WTC11 (cell line): ENCODE measurements at places on chromosomes 12 and 14.

DNA sequence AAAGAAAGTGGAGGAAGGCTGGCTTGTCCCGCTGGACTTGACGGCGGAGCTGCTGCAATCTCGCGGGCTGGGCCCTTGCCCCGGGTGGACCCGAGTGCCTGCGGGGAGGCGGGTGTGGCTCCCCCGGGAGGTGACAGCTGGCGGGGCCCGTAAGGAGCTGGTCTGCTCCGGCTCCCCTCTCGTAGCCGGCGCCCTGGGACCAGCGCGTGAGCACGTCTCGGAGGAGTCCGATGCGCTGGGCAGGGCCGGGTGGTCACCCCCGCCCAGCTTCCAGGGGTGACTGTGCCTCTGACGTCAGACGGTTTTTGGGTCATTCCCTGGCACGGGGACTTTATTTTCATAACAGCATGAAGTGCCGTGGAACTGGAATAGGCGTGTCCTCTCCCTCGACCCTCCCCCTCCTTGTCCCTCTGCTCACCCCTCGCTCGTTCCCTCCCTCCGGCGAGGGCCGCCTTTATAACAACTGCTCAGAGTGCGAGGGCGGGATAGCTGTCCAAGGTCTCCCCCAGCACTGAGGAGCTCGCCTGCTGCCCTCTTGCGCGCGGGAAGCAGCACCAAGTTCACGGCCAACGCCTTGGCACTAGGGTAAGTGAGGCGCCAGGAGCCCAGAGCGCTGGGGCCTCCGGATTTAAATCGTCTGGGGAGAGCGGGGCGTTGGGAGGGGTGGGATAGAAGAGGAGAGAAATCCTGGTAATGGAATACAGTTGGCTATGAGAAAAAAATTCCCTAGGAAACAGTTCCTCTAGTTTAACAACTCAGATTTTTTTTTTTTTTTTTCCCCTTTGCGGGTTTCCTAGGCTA lies at the start of gene GPRC5A:
Gene GPRC5A (plus strand): TSS at position 483 of the 801 bp plus-strand sequence. CDS start 16,688 bp downstream, outside the sequence.
- H3K36me3 ChIP-seq, result no peaks in the 10 kb centered on the region
- peaks cover 66% of the 10 kb centered on the region for H3K27me3 ChIP-seq
- H3K4me3 ChIP-seq, result peak within 1 kb of the TSS; percentile 84
- H3K27ac ChIP-seq, result no peak within 1 kb of the TSS
- peaks cover 29% of the 10 kb centered on the region for H3K4me1 ChIP-seq

DNA sequence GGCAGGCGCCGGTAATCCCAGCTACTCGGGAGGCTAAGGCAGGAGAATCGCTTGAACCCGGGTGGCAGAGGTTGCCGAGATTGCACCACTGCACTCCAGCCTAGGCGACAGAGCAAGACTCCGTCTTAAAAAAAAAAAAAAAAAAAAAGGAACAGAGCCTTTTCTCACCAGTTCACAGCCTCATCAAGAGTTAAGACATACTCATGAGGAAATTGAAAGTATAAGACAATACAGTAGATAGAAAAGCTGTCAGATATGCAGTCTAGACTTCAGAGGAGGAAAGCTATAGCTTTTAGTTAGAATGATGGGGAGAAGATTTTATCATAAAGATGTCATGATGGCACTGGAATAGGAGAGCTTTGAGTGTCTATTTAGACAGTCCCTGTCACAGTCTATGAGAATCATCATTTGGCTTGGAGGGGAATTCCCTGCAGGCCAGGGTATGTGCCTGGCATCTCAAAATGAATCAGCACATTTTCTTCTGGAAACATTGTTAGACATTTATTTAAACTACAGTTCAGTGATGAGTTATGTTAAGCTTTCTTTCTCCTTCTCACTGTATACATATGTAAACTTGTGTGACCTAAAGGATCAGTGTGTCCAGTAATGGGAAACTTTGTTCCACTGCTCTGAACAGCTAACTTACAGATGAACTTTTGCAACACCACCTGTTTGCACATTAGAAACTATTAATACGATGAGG lies 2.9 kb upstream of the RAB35 start:
- no peaks in the 10 kb centered on the region; the same call in 1 of the 2 replicates for H3K27me3 ChIP-seq
- peak overlapping the region; percentile 58 for H3K27ac ChIP-seq

- H3K4me3 ChIP-seq, result no peak overlapping the region
- H3K27me3 ChIP-seq, result no peaks in the 10 kb centered on the region
- DNase-seq, result no peak
- no peaks in the 10 kb centered on the region; the same call in 1 of the 2 replicates for H3K36me3 ChIP-seq
- H3K4me1 ChIP-seq, result peaks cover 45% of the 10 kb centered on the region
- H3K27ac ChIP-seq, result peak overlapping the region; percentile 65; the same call in 1 of the 2 replicates
These were observed 62.6 kb downstream of the TSPAN9 start for GRCh38 chr12:3139760-3140159.

- H3K4me3 ChIP-seq, result peak overlapping the region; percentile 48
- no peaks in the 10 kb centered on the region for H3K27me3 ChIP-seq
- H3K27ac ChIP-seq, result peak overlapping the region; percentile 73
- H3K4me1 ChIP-seq, result peaks cover 65% of the 10 kb centered on the region
These were observed 101.3 kb downstream of the HMGA2 start for GRCh38 chr12:65925626-65926025.

- no peak overlapping the region for H3K4me3 ChIP-seq
- no peaks in the 10 kb centered on the region for H3K27me3 ChIP-seq
- DNase-seq, result no peak
- H3K27ac ChIP-seq, result no peak overlapping the region
- H3K4me1 ChIP-seq, result 0 out of 2 replicates have a peak, but pooled peaks cover 2% of the 10 kb centered on the region
These were observed 283.2 kb upstream of the TBX3 start for GRCh38 chr12:114967151-114967550.

- no peak overlapping the region for H3K27ac ChIP-seq
- H3K4me1 ChIP-seq, result peaks cover 52% of the 10 kb centered on the region
- no peaks in the 10 kb centered on the region for H3K36me3 ChIP-seq
- no peaks in the 10 kb centered on the region; the same call in none of the 2 replicates for H3K27me3 ChIP-seq
- H3K4me3 ChIP-seq, result no peak overlapping the region
- no peak for DNase-seq
These were observed 107.3 kb downstream of the ZFP36L1 start for GRCh38 chr14:68685419-68686204.

GRCh38 chr14:89912667-89913211 lies 41.8 kb downstream of the EFCAB11 start:
- peaks cover 51% of the 10 kb centered on the region for H3K4me1 ChIP-seq
- no peaks in the 10 kb centered on the region; the same call in 1 of the 2 replicates for H3K27me3 ChIP-seq
- no peaks in the 10 kb centered on the region; the same call in 1 of the 2 replicates for H3K36me3 ChIP-seq
- no peak overlapping the region for H3K27ac ChIP-seq

- no peaks in the 10 kb centered on the region for H3K27me3 ChIP-seq
- H3K4me1 ChIP-seq, result peaks cover 4% of the 10 kb centered on the region
- no peak overlapping the region for H3K27ac ChIP-seq
- DNase-seq, result no peak
- 0 out of 2 replicates have a peak, but pooled peaks cover 3% of the 10 kb centered on the region for H3K36me3 ChIP-seq
- H3K4me3 ChIP-seq, result no peak overlapping the region
These were observed 181.2 kb downstream of the PELI2 start for GRCh38 chr14:56299306-56299984.

GRCh38 chr14:73261075-73261474 lies 23.8 kb downstream of the PAPLN start:
- H3K4me1 ChIP-seq, result no peaks in the 10 kb centered on the region; the same call in 1 of the 2 replicates
- H3K27ac ChIP-seq, result peak overlapping the region; percentile 77; the same call in 1 of the 2 replicates
- H3K27me3 ChIP-seq, result no peaks in the 10 kb centered on the region
- H3K4me3 ChIP-seq, result no peak overlapping the region

GRCh38 chr12:67459173-67459572 lies 189.4 kb upstream of the DYRK2 start:
- H3K4me1 ChIP-seq, result peaks cover 9% of the 10 kb centered on the region; the same call in 1 of the 2 replicates
- no peaks in the 10 kb centered on the region for H3K36me3 ChIP-seq
- no peak overlapping the region for H3K27ac ChIP-seq
- no peak for DNase-seq
- no peak overlapping the region for H3K4me3 ChIP-seq

DNA sequence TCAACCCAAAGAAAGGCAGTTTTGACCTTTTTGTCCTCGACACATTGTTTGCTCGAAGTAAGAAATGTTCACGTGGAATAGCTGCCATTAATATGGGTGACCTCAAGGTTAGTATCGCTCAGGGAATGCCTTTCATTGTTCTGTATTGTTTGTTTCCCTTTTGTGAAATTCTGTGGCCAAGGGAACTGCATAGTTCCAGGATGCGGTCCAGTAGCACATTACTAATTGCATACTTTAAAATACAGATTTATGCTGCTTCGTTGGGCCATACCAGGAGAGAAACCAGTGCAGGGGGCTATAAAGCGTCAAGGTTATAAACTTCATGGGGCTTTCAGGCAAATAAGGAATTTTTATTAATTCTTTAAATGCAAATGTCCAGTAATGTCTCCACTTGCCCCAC lies 73.3 kb upstream of the USP44 start:
- DNase-seq, result no peak
- no peak overlapping the region for H3K4me3 ChIP-seq
- H3K36me3 ChIP-seq, result no peaks in the 10 kb centered on the region
- H3K27me3 ChIP-seq, result no peaks in the 10 kb centered on the region
- H3K4me1 ChIP-seq, result peaks cover 30% of the 10 kb centered on the region
- peak overlapping the region; percentile 90 for H3K27ac ChIP-seq

- H3K4me1 ChIP-seq, result no peaks in the 10 kb centered on the region
- H3K27ac ChIP-seq, result no peak overlapping the region
- H3K27me3 ChIP-seq, result no peaks in the 10 kb centered on the region
- no peak overlapping the region for H3K4me3 ChIP-seq
These were observed 23.1 kb downstream of the ABCB9 start for GRCh38 chr12:122943196-122943595.

DNA sequence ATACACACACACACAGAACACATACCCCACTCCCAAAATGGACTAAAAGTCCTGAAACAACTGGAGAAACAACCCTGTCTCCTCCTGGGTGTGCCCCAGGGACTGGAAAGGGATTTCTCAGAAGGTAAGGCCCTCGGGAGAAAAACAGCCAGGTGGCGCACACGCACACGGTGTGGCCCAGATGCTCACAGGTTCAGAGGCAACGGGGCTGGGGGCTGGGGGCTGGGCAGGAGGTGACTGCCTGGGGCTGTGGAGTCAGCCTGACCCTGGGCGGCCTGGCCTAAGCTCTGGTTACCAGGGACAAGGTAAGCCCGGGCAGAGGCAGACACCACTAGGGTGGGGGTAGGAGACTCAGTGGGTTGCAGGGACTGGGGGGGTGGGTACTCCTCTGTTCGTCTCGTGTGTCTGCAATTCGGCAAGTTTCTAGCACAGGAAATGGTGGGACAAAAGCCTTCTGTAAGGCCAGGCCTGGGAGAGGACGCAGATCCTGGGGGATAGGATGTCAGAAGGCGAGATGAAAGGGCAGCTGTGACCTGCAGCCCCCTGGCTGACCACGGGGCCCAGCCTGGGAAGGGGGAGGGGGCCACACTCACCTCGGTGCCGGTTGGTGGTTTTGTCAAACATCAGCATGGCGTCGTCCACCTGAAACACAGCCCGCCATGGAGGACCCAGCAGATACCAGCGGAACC lies 10.4 kb downstream of the MSI1 start:
- H3K36me3 ChIP-seq, result peaks cover 36% of the 10 kb centered on the region
- H3K27ac ChIP-seq, result peak overlapping the region; percentile 19
- H3K27me3 ChIP-seq, result no peaks in the 10 kb centered on the region
- peak; percentile 76 for DNase-seq

- DNase-seq, result no peak
- H3K36me3 ChIP-seq, result no peaks in the 10 kb centered on the region
- peaks cover 5% of the 10 kb centered on the region for H3K4me1 ChIP-seq
- H3K27me3 ChIP-seq, result peaks cover 3% of the 10 kb centered on the region; the same call in 1 of the 2 replicates
These were observed 7.1 kb downstream of the ABCC9 start for GRCh38 chr12:21934173-21934572.
